A549 treated with DMSO at 1 μM for 4 hours (cell line): ENCODE measurements at places on chromosomes 3 and 15. TPM values are rescaled to one million over a fixed set of nuclear protein-coding genes. Genes with fewer than 3 reads are reported as not detected.

The ITPKA gene
- total RNA-seq: 1.1 to 1.9 TPM (median 1.4 TPM) in 5 replicates

The MORC1 gene
- total RNA-seq: not detected in 5 replicates

The SMAD6 gene
- total RNA-seq: 18.4 to 28.2 TPM (median 25.0 TPM) in 5 replicates

The IL17RC gene
- total RNA-seq: 13.6 to 15.7 TPM (median 15.2 TPM) in 5 replicates

The INSYN1 gene
- total RNA-seq: 1.4 to 2.6 TPM (median 2.1 TPM) in 5 replicates

The PSTPIP1 gene
- not detected in 5 replicates for total RNA-seq

The NANOGP8 gene
- total RNA-seq: not detected in 5 replicates

The DUOXA2 gene
- not detected in 5 replicates for total RNA-seq

The FAM240A gene
- total RNA-seq: not detected in 5 replicates

The CHRD gene
- total RNA-seq: 0.10 to 0.17 TPM (median 0.16 TPM) in 5 replicates

The ITGA11 gene
- total RNA-seq: 2.9 to 8.7 TPM (median 6.3 TPM) in 5 replicates

The GOLGA6L24 gene
- total RNA-seq: not detected in 5 replicates

The ZFAND6 gene
- total RNA-seq: 108 to 130 TPM (median 122 TPM) in 5 replicates

The FAM81A gene
- 10.4 to 17.3 TPM (median 13.9 TPM) in 5 replicates for total RNA-seq

The STXBP5L gene
- not detected in 5 replicates for total RNA-seq

The MCCC1 gene
- 7.0 to 9.7 TPM (median 8.3 TPM) in 5 replicates for total RNA-seq

The SEMA3B gene
- 6.7 to 8.1 TPM (median 6.9 TPM) in 5 replicates for total RNA-seq

The TJP1 gene
- total RNA-seq: 62.1 to 83.8 TPM (median 75.9 TPM) in 5 replicates

The TRIM59 gene
- total RNA-seq: 8.9 to 13.9 TPM (median 12.4 TPM) in 5 replicates

The ARL8B gene
- total RNA-seq: 59.3 to 77.6 TPM (median 72.2 TPM) in 5 replicates

The ROBO2 gene
- not detected in 5 replicates for total RNA-seq
